Activated CD4-positive, CD25-positive, alpha-beta regulatory T cell (primary cell): ENCODE measurements at places on chromosomes 5 and 9.
A peak's percentile ranks its signal among the peaks of the same experiment; 100 is the strongest.

- no peak for DNase-seq
Measured at GRCh38 chr9:20319641-20320337, 302.5 kb downstream of the MLLT3 start.

GRCh38 chr5:41012318-41012717, 58.8 kb downstream of the MROH2B start:
- DNase-seq, result no peak

GRCh38 chr5:33170411-33170810, 270.4 kb upstream of the TARS1 start:
- no peak for DNase-seq

DNA sequence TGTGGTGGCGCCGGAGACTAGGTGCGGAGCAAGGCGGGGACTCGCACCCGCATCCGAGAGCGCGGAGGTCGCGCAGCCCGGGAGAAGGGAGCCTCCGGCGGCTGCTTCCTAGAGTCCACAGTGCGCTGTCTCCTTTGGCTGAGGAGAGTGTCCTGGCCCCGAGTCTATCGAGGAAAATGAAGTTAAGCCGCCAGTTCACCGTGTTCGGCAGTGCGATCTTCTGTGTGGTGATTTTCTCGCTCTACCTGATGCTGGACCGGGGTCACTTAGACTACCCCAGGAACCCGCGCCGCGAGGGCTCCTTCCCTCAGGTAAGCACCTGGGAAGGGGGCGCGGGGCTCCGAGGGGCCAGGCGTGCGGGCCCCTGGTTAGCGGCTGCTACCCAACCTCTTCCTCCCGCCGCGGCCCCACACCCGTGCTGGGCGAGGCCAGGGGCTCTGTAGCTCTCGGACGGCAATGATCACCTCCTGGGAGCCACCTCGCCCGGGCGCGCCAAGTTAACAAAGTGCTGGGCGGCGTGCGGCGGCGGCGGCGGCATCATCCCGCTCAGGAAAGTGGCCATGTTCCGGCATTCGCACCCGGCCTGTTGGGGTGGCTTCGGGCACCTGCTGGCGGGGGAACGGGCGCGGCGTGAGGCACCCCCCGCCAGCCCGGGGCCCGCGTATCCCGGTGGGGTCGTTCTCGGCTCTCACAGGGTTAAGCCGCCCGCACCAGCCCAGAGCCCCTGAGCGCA, 681 bp downstream of the MAN2A1 start:
- DNase-seq, result no peak

GRCh38 chr5:56513141-56513540, 280.0 kb upstream of the ANKRD55 start:
- no peak for DNase-seq

DNA sequence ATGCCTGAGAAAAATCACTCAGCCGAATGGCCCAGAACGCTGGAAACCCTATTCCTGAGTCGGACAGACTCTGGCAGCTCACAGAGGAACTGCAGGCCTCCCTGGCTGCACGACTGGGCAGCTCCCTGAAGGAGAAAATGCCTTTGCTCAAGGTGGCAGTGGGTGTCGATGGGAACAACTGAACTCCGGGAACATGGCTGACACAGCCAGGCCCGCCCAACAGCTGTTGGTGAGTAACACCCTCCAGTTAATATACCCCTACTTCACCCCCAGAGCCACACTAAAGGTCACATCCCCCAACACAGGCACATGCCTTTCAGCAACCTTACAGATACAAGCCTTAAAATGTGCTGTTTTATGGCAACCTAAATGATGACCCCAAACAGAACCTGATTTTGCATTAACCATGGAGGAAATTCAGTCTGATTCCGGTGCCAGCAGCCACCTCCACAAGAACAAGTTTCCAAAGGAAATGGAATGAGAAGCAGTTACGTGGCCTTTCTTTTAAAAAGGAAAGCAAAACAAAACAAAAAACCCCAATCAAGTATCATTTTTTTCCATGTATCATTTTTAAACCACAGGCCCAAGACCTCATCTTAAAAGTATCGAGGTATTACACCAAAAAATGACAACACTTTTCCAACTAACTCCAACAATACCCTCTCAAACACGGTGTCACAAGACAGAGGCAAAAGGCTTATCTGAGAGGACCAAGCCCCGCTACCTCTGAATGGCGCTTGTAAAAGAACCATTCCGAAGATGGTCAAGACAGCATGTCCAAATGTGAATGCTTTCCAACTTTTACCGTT, 3.1 kb downstream of the KLF9 start:
- peak; percentile 9 for DNase-seq

DNA sequence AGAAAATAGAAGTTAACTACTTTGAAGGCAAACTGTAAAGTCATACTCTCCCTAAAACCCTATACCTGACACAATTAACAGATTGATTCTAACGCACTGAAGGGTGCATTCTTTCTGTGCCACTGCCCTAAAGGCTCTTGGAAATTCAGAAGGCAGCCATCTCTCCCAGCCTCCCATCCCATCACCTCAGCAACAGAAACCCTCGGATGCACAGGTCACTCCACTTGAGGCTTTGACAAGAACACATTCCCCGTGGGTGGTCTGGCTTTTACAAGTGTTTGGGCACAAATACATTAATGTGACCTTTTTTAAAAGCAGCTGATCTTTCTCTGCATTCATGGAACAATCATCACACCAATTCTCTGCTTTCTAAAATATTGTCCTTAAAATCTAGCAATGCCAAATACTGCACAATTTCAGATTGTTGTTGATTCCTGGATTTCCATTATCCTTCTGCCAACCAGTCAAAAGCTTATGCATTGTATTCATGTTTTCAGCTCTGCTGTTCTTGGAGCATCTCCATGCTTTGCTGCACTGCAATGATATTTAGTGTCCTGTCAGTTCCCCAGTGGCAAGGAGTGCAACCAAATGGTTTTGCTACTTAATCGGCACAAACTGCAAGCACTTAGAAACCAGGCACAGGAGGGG, 175.6 kb downstream of the TMEM161B start:
- DNase-seq, result no peak

- no peak for DNase-seq
Measured at GRCh38 chr5:110963495-110963894, 108.0 kb upstream of the TSLP start.

DNA sequence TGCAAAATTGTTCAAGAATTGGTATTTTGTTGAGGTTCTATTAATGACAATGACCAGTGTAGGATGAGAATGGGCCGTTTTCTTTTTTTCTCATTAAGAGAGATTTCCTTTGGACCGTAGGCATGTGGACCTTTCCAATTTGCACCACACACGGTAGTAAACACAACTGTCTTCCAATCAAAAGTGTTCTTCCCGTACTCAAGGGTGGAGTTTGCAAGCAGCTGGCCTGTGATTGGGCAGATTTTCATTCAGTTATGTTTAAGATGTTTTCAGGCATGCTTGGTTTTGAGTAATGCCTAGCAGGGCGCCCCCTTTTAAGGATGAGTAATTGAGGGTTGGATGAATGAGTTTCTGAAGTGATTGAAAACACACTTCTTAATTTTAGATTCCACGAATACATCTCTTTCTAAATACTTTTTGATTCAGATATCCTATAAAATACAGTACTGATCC, 2.5 kb downstream of the KDM3B start:
- DNase-seq, result no peak

- DNase-seq, result no peak
Measured at GRCh38 chr9:120985819-120986222, 59.2 kb upstream of the TRAF1 start.

DNA sequence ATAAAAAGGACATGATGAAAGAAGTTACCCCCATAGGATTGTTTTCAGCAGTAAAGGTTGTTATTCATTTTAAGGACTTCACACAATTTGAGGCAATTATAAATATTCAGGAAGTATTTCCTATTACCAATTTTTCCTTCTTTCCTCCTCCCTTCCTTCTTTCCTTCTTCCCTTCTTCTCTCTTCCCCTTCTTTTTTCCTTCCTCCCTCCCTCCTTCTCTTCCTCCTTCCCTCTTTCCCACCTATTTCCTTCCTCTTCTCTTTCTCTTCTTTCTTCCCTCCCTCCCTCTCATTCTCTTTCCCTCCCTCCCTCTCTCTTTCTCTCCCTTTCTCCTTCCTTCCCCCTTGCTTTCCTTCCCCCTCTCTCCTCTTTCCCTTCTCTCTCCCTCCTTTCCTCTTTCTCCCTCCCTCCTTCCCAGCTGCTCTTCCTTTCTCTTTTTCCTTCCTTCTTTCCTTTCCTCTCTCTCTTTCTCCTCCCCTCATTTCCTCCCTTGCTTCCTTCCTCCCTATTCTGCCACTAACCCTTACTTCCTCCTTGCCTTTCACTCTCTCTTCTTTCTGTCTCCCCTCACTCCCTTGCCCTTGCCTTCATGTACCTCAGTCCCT, 105.1 kb downstream of the ADRB2 start:
- DNase-seq, result no peak

DNA sequence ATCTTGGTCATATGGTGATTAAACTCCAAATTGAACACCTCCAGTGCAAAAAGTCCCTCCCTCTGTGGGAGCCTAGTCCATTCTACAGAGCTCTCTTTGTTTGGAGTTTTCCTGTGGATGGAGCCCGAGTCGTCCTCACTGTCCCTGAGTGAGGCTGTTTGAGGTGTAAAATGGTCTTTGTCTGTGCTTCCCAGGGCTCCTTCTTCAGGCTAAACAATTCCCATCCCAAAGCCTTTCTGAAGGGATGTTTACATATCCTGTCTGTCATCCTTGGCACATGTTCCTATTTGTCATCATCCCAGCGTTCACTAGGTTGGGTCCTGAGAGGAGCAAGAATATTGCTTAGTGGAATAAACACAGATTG, 68.9 kb downstream of the COL27A1 start:
- DNase-seq, result no peak

DNA sequence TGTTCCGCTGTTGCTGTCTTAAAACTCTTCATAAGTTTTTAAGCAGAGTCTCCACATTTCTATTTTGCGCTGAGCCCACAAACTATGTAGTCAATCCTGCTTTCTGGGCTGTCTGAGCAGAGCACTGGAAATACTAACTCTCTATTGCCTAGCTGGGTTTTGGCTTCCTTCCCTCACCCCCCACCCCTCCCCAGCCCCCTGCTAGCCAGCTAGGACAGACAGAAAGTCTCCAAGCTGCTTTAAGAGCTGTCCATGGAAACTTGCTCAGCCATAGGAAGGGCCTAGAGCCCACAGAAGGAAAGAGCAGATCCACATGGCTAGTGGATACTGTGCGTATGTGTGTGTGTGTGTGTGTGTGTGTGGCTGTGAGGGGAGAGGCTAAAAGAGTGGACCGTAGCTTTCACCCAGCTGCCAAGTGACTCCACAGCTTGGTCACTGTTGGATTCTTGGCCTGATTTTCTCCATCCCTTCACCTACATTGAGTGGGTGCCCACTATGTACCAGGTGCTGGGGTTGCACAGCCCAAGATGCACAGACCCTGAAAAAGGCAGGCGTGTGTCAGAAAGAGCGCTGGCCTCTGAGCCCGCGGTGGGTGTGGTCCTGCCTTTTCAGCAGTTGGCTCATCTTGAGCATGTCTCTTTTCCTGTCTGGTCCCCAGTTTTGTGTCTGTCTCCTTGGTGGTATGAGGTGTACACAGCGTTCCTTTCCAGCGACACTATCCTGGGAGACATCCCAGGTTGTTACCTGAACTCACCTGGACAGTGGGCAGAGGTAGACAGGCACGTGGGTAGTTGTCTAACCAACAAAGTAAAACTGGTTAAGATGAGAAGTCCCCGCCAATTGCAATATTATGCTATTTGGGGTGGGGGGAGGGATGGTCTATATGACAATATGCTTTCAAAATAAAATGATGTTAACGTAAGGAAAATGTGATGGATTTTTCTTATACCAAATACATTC, 5.4 kb upstream of the NKX2-5 start:
- DNase-seq, result no peak

- DNase-seq, result no peak
Measured at GRCh38 chr5:36647046-36647445, 40.6 kb downstream of the SLC1A3 start.

- DNase-seq, result no peak
Measured at GRCh38 chr9:545480-545879, 296.0 kb upstream of the DMRT1 start.

DNA sequence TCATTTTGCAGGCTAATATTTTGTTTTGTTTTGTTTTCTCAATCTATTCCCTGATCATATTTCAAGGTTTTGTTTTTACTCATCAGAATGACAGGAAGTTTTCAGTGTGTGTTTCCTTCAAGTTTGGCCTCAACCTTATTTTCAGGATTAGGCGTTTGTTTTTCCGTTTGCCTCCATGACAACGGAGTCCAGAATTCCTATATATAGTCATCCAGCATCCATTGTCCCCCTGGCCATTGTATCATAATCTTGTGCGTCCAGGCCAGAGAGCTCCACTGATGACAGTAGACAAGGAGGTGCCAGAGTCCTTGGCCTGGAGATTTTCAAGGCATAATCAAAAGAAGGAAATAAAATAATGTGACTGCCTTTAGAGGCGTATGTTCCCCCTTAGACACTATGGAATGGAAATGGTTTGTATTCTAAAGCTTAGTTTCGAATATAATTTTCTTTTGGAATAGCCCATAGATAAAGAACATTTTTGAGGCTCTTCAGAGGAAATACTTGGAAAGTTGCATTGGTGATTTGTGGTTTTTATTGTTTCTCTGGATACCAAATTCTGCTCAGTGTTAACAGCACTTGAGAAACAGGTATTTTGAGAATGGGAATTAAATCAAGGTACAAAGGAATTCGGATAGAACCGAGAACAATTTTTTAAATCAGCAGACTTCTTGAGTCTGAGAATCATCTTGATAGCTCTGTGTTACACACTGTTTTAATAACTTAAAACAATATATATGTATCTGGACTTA, 99.8 kb downstream of the ZNF462 start:
- DNase-seq, result no peak

DNA sequence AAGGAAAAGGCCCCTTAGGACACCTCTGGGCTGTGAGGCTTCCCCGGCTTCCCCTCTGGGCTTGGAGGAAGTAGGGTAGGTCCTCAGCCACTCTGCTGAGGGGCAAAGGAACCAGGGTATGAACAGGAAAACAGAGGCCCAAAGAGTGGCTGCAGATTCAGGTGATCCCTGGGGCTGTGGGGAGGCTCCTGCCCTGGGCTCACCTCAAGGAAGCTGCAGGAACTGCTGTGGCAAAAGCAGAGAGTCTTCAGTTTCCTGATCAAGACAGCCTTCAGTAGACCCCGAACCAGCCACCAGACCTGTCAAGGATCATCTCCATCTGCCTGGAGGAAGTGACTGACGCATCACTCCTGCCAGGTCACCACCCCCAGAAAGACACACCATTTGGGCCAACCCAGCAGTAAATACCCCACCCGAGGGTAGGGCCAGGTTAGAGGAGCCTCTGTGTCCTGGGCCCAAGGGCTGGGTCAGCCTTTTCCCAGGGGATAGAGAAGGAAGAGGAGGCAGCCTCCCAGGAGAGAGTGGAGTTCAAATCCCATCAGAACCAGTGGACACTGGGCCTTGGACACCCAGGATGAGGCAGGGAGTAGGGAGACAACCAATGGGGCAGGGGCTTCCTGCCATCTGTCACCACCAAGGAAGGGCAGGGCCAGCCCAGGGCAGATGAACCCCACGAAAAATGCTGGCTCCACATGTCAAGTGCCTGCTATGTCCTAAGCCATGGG, 5.8 kb upstream of the ST6GALNAC6 start:
- DNase-seq, result peak; percentile 29
